ENCODE measurements at places on chromosomes 16 and 17.

DNA sequence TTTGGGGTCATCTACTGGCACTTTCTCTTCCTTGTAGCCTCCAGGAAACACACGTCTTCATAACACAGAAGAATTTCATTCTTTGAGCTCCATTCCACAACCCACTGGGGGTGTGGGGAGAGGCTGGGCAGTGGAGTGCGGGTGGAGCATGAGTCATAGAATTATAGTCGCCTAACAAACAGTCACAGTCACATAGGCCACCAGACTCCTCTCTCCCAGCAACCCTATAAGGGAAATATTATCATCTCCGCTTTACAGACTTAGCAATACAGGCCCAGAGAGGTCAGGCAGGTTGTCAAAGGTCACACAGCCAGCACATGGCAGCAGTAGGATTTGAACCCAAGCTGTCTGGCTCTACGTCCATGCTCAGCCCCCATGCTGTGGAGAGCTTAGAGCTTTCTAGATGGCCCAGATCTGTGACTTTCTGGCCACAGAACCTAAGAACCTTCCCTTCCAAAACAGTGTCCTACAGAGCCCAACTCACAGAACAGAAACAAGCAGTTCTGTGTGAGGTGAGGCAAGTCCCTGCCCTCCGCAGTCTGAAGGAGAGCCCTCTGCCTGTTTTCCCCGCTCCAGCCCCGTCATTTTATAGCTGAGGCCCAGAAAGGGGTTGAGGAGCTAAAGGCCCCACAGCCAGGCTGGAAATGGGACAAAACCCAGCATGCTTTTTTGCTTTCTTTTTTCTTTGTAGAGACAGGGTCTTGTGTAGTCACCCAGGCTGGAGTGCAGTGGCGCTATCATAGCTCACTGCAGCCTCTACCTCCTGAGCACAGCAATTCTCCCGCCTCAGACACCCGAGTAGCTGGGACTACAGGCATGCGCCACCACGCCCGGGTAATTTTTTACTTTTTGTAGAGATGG is 10.7 kb upstream of the LITAF start:
- DNase-seq, result no peak

- peak; percentile 67 for DNase-seq
Measured at GRCh38 chr16:88456356-88457292, 3.5 kb downstream of the ZFPM1 start.

DNA sequence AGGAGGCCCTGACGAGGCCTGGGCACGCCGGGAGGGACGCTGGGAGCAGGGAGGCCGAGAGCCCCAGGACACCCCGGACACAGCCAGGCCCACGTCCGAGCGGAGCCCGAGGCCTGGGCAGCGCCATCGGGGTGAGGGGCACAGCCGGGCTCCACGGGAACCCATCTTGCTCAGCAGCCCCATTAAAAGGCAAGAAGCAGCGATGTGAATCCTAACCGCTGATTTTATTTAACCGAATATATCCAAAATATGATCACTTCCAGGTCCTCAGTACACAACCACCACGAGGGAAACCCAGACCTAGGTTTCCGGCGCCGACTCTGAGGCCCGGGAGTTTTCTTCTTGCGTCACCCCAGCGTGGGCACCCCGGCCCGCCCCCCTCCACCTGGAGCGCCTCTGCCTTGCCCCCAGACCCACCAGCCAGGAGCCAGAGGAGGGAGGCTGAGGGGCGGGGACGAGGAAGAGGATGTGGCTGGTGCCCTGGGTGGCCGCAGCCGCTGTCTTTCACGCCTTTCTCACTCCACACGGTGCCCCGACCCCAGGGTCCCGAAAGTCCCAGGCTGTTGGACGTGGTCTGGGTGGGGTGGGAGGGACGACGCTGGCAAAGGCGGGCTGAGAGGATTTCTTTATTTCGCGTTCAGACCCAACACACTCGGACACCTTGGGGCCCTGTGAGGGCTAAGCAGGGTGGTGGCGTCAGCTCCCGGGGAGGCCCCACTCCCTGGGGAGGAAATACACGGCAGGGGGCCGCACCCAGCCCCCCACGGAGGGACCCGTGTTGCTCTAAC is 568 bp upstream of the CCDC154 start:
- no peak for DNase-seq

- DNase-seq, result no peak
Measured at GRCh38 chr16:85279825-85280545, 167.7 kb upstream of the CIBAR2 start.

GRCh38 chr17:74453665-74454196 is 12.7 kb upstream of the CD300A start:
- no peak for DNase-seq

DNA sequence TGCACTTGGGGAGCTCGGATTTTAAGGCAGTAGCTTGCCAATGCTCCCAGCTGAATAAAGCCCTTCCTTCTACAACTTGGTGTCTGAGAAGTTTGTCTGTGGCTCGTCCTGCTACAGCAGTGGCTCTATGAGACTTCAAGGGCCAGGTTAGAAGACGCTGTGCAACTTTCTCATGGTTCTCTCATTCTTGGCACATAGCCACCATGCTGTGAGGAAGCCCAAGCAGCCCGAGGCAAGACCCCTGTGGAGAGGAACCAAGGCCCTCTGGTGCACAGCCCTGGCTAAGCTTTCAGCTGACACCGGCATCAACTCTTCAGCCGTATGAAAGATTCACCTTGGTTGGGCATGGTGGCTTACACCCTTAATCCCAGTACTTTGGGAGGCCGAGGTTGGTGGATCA is 116.9 kb upstream of the EEF2KMT start:
- no peak for DNase-seq

GRCh38 chr16:78249832-78250231 is 150.4 kb downstream of the WWOX start:
- no peak for DNase-seq

- DNase-seq, result no peak
Measured at GRCh38 chr17:66508896-66509844, 206.8 kb downstream of the PRKCA start.

DNA sequence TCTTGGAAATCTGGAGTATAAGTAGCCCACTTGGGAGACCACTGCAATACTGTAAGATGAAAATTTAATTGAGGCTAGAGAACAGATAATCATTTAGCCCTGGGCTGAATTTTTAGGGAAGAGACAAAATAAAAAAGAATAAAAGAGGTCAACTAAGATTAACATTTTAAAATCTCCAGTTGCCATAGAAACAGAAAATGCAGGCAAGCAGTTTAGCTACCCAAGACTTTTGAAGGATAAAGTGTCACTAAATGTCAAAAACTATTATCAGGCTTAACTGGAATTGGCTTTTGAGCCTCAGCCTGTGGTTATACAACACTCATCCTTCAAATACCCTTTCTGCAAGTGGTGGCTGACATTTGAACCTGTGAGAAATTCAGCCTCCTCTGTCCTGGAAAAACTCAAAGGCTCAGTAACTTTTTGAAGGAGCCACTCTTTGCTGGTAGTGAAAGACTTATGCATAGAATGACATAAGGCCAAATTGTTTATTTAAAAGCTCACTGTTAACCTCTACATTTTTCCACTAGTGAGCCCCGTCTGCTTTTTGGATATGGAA is 220.7 kb upstream of the KCNJ16 start:
- no peak for DNase-seq

DNA sequence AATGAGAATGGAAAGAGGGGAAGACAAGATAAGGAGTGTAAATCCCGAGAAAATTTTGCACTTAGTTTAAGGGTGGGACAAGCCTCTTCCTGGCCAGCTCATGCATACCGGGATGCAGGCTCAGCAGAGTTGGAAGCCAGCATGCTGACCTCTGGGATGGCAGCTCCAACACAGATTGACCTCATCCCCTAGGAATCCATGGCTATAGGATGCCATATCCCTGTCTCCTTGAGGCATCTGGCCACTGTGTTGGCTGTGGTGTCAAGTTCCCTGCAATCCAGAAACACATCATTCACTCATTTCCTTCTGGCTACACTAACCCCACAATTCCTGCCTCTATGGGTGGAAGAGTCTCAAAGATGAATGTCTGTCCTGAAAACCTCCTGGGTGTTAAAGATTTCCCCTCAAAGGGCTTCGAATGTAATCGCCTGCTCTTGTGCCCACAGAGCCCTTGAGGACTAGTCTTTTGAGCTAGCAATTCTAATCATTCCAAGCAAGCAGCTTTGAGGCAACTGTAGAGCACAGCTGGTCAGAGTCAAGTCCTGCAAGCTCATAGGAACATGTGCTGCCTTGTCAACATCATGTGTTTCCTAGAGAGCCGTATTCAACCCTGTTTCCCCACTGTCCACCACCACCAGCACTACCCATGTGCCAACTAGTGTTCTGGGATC is 141.4 kb downstream of the PMP22 start:
- DNase-seq, result no peak

GRCh38 chr16:9262941-9263715 is 171.7 kb downstream of the HAPSTR1 start:
- no peak for DNase-seq

GRCh38 chr17:28345419-28346198 is 10.0 kb downstream of the TNFAIP1 start:
- no peak for DNase-seq

GRCh38 chr17:9842057-9842758 is 16.5 kb downstream of the GLP2R start:
- DNase-seq, result no peak

DNA sequence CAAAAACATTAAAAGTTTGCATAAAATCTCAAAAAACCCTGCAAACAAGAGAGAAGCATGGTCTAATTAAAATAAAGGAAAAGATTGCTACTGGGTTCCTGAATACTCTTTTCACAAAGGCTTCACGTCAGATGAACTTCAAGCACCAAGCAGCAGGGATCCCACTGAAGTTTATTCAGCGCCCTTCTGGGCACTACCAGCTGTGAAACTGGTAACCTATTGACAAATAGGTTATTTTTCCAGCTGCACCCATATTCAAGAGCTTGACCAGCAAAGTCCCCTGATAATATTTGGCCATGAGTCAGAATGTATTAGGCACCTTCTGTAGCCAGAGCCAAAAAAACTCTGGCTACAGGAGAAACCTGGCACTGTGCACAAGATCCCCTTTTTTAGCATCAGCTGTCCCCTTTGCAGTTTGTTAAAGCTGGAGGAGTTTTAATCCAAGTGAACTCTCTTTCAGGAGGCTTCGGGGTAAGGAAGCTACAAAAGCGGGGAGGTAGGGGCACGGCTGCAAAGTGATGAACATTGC is 60.3 kb downstream of the GRIN2A start:
- no peak for DNase-seq

- DNase-seq, result no peak
Measured at GRCh38 chr17:7967751-7968150, 34.7 kb upstream of the GUCY2D start.

DNA sequence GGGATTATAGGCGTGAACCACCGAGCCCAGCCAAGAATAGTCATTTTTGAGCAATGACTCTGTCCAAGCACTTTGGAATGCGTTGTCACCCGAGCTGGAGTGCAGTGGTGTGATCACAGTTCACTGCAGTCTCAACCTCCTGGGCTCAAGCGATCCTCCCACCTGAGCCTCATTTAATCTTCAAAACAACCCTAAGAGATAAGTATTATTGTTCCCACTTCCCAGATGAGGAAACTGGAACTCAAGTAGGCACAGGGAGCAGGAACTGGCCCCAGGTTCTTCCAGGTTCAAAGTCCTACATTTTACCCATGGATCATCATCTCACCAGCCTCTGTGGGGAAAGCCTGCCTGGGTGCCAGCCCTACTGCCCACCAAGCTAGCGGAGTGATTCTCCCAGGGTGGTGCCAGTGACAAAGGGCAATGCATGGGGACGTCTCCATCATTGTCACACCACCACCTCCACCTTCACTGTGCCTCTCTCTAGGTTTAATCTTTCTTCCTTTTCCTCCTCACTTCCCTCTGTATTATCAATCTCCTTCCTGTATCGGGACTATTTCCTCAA is 11.3 kb upstream of the RNF157 start:
- DNase-seq, result no peak

DNA sequence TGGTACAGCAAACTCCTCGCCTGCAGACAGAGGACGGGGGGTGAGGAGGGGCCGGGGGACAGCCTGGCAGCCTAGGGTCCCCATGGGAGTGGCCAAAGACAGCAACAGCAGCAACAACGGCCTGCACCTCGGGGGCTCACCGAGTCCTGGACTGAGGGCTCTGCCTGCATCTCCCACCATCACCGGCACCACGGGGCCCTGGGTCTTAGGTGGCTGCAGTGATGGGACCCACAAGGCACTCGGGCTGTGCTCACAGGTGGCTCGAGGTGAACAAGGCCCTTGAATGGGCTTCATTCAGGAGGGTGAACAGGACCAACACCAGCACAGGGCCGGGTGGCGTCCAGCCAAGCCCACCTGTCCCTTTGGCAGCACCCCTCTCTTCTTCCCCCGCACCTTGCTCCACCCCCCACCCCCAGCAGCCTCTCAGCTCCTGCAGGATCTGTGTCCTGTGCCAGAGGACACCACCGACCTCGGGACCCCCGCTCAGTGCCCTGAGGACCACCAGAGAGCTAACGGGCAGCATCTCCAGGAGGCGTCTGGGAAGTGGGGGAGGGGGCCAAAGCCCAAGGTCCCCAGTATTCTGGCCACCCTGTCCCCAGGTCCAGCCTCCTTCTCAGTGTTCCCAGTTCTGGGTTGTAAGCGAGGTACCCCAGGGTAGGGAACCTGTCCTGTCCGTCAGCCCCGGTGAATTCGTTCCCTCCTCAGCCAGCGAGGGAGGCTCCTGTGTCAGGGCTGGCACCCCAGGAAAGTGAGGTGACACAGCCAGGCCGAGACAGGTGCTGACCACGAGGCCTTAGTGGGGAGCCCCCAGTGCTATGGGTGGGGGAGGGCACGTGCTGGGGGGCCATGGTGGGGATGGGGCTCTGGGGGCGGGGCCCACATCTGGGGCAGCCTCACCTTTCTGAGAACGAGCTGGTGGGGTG is 94.3 kb downstream of the TBC1D16 start:
- no peak for DNase-seq

- DNase-seq, result no peak
Measured at GRCh38 chr16:86949630-86950029, 367.6 kb downstream of the C16orf95 start.

DNA sequence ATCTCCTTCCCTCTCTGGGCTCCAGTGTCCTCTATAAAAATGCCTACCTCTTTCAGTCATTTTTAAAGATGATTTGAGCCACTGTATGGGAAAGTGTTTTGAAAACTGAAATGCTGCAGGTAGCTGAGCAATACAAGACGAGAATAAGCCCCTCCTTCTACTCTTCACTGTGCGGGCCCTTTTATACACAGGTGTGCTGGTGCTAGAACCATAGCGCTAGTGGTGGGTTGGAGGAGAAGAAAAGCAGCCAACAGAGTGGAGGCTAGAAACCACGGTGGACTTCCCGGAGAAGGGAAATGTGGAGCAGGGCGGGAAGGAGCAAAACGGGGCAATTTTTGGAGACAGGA is 58.2 kb upstream of the DLX4 start:
- DNase-seq, result no peak

DNA sequence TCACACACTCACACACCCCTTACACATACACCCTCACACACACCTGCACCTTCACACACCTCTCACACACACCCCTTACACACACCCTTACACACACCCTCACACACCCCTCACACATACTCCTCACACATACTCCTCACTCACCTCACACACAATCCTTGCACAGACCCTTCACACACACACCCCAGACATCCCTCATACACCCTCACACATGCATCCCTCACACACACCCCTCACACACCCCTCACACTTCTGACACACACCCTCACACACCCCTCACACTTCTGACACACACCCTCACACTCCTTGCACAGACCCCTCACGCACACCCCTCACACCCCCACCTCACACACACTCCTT is 23.9 kb downstream of the C17orf67 start:
- no peak for DNase-seq

All from NCI-H526 treated with DMSO at 0.1 percent for 48 hours (cell line).